Putamen (tissue), 1 donor: ENCODE measurements at places on chromosomes 3 and 15.

DNA sequence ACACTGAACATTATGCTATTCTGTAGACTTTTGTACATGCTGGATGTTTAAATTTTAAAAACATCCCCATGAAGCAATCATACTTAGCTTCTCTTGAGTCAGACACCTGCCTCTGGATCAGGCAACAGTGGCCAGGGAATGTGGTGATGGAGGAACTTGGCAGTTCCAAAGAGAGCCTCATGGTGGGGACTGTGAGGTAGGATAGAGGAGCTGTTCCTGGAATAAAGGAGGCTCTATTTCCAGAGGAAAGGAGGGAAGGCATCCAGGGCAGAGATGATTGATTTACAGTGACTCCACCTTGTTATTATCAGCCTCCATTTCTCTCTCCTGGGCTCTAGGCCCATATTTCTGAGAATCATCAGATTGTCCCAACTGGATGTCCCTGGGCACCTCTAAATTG lies 35.0 kb upstream of the ABHD17C start:
- DNase-seq, result no peak

- DNase-seq, result no peak
These were observed 373.0 kb upstream of the PROK2 start for GRCh38 chr3:72157748-72158638.

GRCh38 chr3:143897576-143898295 lies 49.5 kb upstream of the SLC9A9 start:
- no peak for DNase-seq

GRCh38 chr3:36428445-36428844 lies 48.1 kb downstream of the STAC start:
- no peak for DNase-seq

- no peak for DNase-seq
These were observed 4.3 kb upstream of the RBP2 start for GRCh38 chr3:139480585-139480984.

GRCh38 chr15:81098349-81098748 lies 35.7 kb upstream of the CFAP161 start:
- DNase-seq, result no peak

- no peak for DNase-seq
These were observed 28.2 kb upstream of the SCAANT1 start for GRCh38 chr3:63940389-63940757.

GRCh38 chr15:40040293-40040635 lies 1.3 kb upstream of the SRP14 start:
- DNase-seq, result no peak

DNA sequence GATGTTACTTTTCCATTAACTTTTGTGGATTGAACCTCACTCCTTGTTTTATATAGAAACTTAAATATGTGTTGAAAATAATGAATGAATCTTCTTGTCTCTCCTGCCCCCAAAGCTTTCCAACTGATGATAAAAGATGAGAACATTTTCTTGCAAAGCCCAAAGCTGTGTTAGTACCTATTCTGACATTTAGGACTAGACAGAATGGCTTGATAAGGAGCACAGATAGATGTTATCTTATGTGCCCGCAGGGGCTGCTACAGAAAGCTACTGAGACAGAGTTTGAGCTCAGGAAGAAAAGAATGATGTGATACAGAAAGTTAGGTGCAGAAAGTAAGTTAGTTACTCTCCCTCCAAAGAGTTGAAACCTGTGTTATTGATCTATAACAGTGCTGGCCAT lies 109.4 kb upstream of the ATP11B start:
- peak; percentile 4 for DNase-seq

DNA sequence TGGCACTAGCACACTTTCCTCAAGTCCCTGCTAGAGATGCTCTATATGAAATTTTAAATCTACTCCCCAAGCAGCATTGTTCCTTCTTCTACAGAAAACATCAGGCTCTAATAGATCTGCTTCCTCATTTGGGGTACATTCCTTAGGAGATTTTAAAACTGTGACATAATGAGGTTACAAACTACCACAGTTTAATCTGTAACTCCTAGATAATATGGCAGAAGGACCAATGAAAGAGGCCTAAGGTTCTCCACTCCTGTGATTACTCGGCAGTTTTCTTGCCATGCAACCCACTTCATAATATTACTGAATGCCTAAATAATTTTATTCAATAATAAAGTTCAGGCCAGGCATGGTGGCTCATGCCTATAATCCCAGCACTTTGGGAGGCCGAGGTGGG lies 16.1 kb downstream of the ZNF106 start:
- DNase-seq, result no peak
